ENCODE measurements at places on chromosomes 13 and 19. TPM values are rescaled to one million over a fixed set of nuclear protein-coding genes. Genes with fewer than 3 reads are reported as not detected.
A peak's percentile ranks its signal among the peaks of the same experiment; 100 is the strongest.

ZNF681 gene
- total RNA-seq = 5.0 TPM

LRFN3 gene
- total RNA-seq = 6.6 TPM

DNA sequence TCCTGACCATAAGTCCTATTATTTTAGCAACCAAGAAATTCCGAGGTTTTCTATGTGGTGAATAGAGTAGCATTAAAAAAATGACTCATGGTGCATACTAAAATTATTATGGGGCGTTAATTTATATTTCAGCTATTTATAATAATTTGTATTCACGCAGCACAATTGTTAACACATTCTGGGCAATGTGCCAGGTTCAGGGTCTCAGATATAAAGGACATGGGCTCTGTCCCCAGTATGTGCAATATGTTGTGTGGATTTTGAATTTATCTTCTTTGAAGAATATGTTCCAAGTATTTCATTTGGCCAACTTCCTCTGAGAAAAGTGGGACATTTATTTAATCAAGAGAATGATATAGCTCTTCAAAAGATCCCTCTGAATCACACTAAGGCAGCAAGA, 1434.7 kb upstream of the PRR20A start:
- no peak overlapping the region for H3K4me3 ChIP-seq
- H3K36me3 ChIP-seq = no peaks in the 10 kb centered on the region
- H3K4me1 ChIP-seq = no peaks in the 10 kb centered on the region
- no peak overlapping the region for H3K27ac ChIP-seq
- no peaks in the 10 kb centered on the region for H3K27me3 ChIP-seq

ZNF534 gene
- not detected for total RNA-seq

PTGER1 gene
- 0.43 TPM for total RNA-seq

MBNL2 gene
- total RNA-seq = 16.1 TPM

EPS8L1 gene
- total RNA-seq = 2.8 TPM

DNA sequence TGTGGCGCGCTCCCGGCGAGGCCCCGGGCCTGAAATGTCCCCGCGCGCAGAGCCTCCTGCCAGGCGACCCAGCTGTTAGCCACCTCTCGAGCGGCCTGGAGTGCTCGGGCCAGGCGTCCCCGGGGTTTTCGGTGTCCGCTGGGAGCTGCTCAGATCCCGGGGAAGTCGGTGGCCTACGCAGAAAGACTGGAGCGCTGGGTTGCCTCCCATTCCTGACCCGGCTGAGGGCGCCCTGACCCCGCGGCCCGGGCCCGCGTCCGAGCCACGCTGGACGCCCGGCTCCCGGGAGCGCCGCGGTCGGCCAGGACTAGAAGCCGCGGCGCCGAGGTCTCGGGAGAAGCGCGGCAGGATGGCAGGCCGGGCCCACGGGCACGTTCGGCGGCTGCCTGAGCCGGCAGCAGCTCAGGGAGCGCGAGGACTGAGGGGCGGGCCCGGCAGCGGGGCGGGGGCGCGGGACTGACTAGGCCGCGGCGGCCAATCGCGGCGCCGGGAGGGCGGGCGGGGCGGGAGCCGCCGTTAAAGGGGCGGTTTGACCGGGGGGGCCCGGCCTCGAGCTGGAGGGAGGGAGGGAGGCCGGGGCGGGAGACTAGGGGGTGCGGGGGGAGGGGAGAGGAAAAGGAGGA, 1.3 kb upstream of the ZIC2 start:
- peak overlapping the region; percentile 38 for H3K4me3 ChIP-seq
- peaks cover 25% of the 10 kb centered on the region for H3K4me1 ChIP-seq
- no peak overlapping the region for H3K27ac ChIP-seq
- H3K27me3 ChIP-seq = peaks cover 66% of the 10 kb centered on the region

GRCh38 chr13:42544246-42544926, 29.6 kb upstream of the TNFSF11 start:
- H3K36me3 ChIP-seq = no peaks in the 10 kb centered on the region
- peaks cover 2% of the 10 kb centered on the region for H3K27me3 ChIP-seq
- H3K27ac ChIP-seq = no peak overlapping the region
- no peak for DNase-seq

- no peaks in the 10 kb centered on the region for H3K36me3 ChIP-seq
- no peak for DNase-seq
- H3K4me1 ChIP-seq = no peaks in the 10 kb centered on the region
- no peak overlapping the region for H3K4me3 ChIP-seq
- H3K27me3 ChIP-seq = peaks cover 21% of the 10 kb centered on the region
Observed at GRCh38 chr13:36133950-36134626, 2.9 kb upstream of the DCLK1 start.

DNA sequence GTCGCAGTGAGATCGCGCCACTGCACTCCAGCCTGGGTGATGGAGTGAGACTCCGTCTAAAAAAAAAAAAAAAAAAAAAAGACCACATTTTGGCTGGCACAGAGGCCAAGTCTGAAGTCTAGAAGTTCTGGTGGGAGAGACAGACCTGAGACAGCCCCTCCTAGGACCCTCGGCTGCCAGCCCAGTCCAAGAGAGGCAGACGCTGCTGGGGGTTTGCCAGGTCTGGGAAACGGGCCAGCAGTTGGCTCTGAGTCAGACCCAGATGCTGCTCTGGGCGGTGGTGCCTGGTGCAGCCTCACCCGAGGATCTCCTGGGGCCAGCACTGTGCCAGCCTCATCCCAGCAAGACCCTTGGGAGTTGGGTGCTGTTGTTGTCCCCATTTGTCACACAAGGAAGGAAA, 5.8 kb downstream of the FCHO1 start:
- no peak overlapping the region for H3K4me3 ChIP-seq
- no peaks in the 10 kb centered on the region for H3K27me3 ChIP-seq
- peaks cover 40% of the 10 kb centered on the region for H3K4me1 ChIP-seq
- no peak overlapping the region for H3K27ac ChIP-seq

- H3K36me3 ChIP-seq = peaks cover 23% of the 10 kb centered on the region
- H3K27me3 ChIP-seq = no peaks in the 10 kb centered on the region
- H3K4me1 ChIP-seq = peaks cover 6% of the 10 kb centered on the region
- peak; percentile 91 for DNase-seq
- no peak overlapping the region for H3K27ac ChIP-seq
Observed at GRCh38 chr19:43555185-43555770, 20.0 kb downstream of the XRCC1 start.

SHANK1 gene
- total RNA-seq = not detected

DNA sequence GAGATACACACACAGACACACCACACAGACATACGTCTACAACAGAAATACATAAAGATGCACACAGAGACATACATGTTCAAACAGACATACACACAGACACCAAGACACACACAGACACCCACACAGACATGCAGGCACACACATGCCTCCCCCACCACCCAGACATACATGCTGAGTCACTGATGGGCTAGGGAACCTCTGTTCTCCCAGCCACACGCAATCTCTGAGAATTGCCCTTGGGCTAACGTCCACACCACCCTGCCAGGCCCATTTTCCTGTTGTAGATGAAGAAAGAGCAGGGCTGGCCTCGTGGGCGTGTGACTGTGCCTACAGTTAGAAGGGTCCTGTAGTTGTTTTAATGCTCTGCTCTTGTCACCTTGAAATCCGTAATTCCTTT, 261.9 kb downstream of the KCNRG start:
- H3K4me3 ChIP-seq = no peak overlapping the region
- no peak for DNase-seq
- no peaks in the 10 kb centered on the region for H3K36me3 ChIP-seq
- no peak overlapping the region for H3K27ac ChIP-seq

GRCh38 chr19:19816679-19817078, 4.9 kb downstream of the ZNF506 start:
- peak; percentile 27 for DNase-seq
- H3K4me1 ChIP-seq = peaks cover 68% of the 10 kb centered on the region
- no peaks in the 10 kb centered on the region for H3K27me3 ChIP-seq
- H3K4me3 ChIP-seq = peak overlapping the region; percentile 43
- peak overlapping the region; percentile 99 for H3K27ac ChIP-seq

KIR2DL4 gene
- total RNA-seq = not detected

DNA sequence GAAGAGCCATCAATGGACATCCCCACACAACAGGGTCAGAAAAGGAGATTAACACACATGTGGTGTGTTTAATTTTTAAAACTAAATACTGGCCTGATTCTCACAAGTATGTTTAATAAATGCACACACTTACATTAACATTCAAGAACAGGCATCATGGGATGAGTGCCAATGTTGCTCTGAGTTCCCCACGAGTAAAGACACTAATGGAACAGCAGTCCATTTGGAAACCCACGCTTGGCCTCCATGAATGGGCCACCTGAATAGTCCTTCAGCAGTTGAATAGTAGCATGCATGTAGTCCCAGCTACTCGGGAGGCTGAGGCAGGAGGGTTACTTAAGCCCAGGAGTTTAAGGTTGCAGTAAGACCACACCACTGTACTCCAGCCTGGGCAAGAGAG, 195.2 kb upstream of the IPO5 start:
- H3K27me3 ChIP-seq = peaks cover 3% of the 10 kb centered on the region
- no peak overlapping the region for H3K27ac ChIP-seq
- H3K4me3 ChIP-seq = no peak overlapping the region
- no peak for DNase-seq
- no peaks in the 10 kb centered on the region for H3K36me3 ChIP-seq

DKKL1 gene
- not detected for total RNA-seq

NEK5 gene
- total RNA-seq = 0.16 TPM

DNA sequence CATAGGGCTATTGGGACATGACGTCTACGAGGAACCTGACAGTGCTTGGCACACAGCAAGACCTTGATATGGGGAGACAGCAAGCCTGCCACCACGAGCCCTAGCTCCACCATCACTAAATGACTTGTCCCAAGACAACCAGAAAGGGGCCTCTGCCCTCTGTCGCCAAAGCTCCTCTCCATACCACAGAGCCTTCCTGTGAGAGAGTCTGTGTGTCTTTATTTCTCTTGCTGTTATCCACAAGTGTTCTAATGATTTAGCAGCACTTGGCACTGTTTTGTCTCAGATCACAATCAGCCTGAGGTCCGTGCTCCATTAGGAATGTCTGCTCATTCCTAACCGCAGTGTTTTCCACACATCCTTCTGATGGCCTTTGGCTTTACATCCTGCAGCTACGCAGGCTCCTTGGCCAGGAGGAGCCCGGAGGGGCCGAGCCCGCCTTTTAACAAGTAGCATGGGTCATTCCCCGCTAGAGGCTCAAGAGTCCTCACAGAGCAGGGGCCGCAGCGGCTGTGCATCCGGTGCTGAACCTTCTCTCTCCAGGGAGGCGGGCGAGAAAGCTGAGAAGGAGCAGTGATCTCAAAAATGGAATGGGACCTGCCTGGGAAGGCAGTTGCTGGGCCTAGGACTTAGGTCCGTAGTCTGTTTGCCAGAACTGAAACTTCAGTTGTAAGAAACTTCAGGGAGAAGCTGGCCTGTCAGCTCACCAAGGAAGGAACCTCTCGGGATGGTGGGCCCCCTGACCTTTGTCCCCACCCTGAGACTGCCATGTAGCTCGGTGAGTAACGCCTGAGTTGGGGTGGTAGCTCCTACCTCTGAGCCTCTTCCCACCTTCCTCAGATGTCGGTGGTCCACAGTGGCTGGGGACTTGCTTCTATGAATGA, 61.1 kb upstream of the HMGB1 start:
- H3K27ac ChIP-seq = no peak overlapping the region
- H3K4me3 ChIP-seq = no peak overlapping the region
- H3K36me3 ChIP-seq = no peaks in the 10 kb centered on the region
- H3K4me1 ChIP-seq = peaks cover 15% of the 10 kb centered on the region

DNA sequence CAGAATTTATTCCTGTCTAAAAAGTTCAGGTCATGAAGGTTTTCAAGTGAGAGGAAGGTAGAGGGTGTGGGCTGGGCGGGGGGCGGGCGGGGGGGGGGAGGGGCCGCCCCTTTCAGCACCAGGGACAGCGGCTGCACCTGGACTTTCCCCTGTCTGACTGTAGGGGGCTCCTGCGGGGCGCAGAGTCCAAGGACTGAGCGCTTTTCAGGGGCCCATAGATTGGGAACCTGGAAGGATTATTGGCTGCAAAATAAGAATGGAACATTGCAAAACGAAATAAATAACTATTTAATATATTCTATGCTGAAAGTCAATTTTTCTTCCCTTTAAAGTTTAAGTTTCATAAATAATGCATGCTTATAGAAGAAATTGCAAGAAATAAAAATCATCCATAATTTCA, 8.9 kb upstream of the CYP4F3 start:
- no peaks in the 10 kb centered on the region for H3K36me3 ChIP-seq
- no peak overlapping the region for H3K4me3 ChIP-seq
- peaks cover 2% of the 10 kb centered on the region for H3K4me1 ChIP-seq
- H3K27me3 ChIP-seq = peaks cover 20% of the 10 kb centered on the region

FFAR3 gene
- 1.1 TPM for total RNA-seq

GRCh38 chr13:24161010-24161775, 673 bp downstream of the SPATA13 start:
- DNase-seq = peak; percentile 55
- peak overlapping the region; percentile 74 for H3K27ac ChIP-seq
- H3K36me3 ChIP-seq = peaks cover 13% of the 10 kb centered on the region
- peaks cover 24% of the 10 kb centered on the region for H3K4me1 ChIP-seq
- H3K27me3 ChIP-seq = no peaks in the 10 kb centered on the region
- peak overlapping the region; percentile 89 for H3K4me3 ChIP-seq
